Heart right ventricle (tissue), 16 donors: ENCODE measurements at places on chromosomes 1 and 21. TPM values are rescaled to one million over a fixed set of nuclear protein-coding genes. Genes with fewer than 3 reads are reported as not detected.

GRCh38 chr1:181767001-181767708 lies 283.8 kb downstream of the CACNA1E start:
- H3K4me1 ChIP-seq = no peaks in the 10 kb centered on the region
- no peak overlapping the region for H3K27ac ChIP-seq
- no peaks in the 10 kb centered on the region for H3K36me3 ChIP-seq

- peak overlapping the region; percentile 89 for H3K27ac ChIP-seq
- H3K4me1 ChIP-seq = peaks cover 23% of the 10 kb centered on the region
- no peaks in the 10 kb centered on the region for H3K36me3 ChIP-seq
- H3K27me3 ChIP-seq = no peaks in the 10 kb centered on the region
- peak; percentile 46 for DNase-seq
Measured at GRCh38 chr21:42220138-42220701, 1.3 kb downstream of the ABCG1 start.

Gene LCE1F
- total RNA-seq = not detected

DNA sequence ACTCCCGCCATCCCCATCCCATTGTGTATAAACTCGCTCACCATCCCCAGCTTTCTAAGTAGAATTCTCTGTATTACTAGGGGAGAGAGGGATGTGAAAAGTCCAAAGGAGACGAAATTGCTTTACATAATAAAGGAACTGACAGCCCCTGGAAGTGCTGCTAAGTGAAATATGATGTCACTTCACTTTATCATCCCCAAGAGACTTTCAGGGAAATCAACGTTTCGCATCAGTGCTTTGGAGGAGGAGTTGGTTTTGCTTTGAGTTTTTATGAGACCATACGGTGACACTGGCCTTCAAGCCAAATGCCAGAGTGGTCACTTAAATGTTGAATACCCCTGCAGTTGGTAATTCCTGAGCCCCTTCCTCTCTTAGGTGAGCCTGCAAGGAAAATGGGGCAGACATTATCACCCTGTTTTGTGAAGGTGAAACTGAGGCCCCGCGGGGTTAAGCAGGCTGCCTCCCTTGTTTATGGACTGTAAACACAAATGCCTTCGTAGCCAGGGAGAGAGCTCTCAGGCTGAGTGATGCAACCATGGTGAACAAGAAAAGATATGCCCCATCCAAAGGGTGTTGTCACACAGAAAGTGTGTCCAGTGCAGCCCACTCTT lies 58.4 kb upstream of the KAZN start:
- H3K27me3 ChIP-seq = peaks cover 11% of the 10 kb centered on the region
- H3K4me1 ChIP-seq = no peaks in the 10 kb centered on the region
- H3K4me3 ChIP-seq = no peak overlapping the region
- H3K27ac ChIP-seq = no peak overlapping the region
- DNase-seq = no peak

Gene TMEM51
- 2.9 TPM for total RNA-seq

GRCh38 chr1:109802901-109803561 lies 39.3 kb upstream of the EPS8L3 start:
- no peaks in the 10 kb centered on the region for H3K36me3 ChIP-seq
- no peak overlapping the region for H3K4me3 ChIP-seq
- no peaks in the 10 kb centered on the region for H3K27me3 ChIP-seq
- DNase-seq = no peak

Gene AIM2
- total RNA-seq = not detected

Gene SPRR2A
- not detected for total RNA-seq

DNA sequence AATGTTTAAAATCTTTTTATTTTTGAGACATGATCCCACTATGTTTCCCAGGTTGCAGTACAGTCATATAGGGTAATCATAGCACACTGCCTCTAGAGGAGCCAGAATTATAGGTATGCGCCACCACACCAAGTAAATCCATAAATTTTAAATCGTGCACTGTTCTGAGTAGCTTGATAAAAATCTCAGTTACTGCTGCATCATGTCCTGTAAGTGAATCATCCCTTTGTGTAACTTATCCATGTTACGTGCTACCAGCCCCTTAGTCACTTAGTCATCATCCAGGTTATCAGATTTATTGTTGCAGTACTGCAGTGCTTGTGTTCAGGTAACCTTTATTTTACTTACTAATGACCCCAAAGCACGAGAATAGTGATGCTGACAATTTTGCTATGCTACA lies 1770.9 kb downstream of the BRINP3 start:
- no peak overlapping the region for H3K4me3 ChIP-seq
- no peak for DNase-seq
- no peak overlapping the region for H3K27ac ChIP-seq
- no peaks in the 10 kb centered on the region for H3K36me3 ChIP-seq
- H3K4me1 ChIP-seq = no peaks in the 10 kb centered on the region

GRCh38 chr1:103156966-103157365 lies 48.6 kb upstream of the COL11A1 start:
- H3K36me3 ChIP-seq = no peaks in the 10 kb centered on the region
- H3K27ac ChIP-seq = no peak overlapping the region
- no peaks in the 10 kb centered on the region for H3K27me3 ChIP-seq
- no peak overlapping the region for H3K4me3 ChIP-seq

Gene FAM167B
- 9.5 TPM for total RNA-seq

- peaks cover 31% of the 10 kb centered on the region for H3K4me1 ChIP-seq
- no peak for DNase-seq
- H3K27ac ChIP-seq = no peak overlapping the region
- H3K36me3 ChIP-seq = no peaks in the 10 kb centered on the region
- H3K27me3 ChIP-seq = peaks cover 48% of the 10 kb centered on the region
- no peak overlapping the region for H3K4me3 ChIP-seq
Measured at GRCh38 chr1:119010201-119010600, 22.1 kb upstream of the TBX15 start.
